ENCODE measurements at places on chromosomes 4 and X. TPM values are rescaled to one million over a fixed set of nuclear protein-coding genes. Genes with fewer than 3 reads are reported as not detected.

QRFPR gene
- total RNA-seq: not detected

NAP1L2 gene
- total RNA-seq: 0.29 TPM

ARL13A gene
- total RNA-seq: not detected

FAM47C gene
- not detected for total RNA-seq

ADGRG4 gene
- total RNA-seq: not detected

CT83 gene
- total RNA-seq: not detected

TCP11X1 gene
- total RNA-seq: not detected

DRP2 gene
- 0.22 TPM for total RNA-seq

LINC00632 gene
- 5.3 TPM for total RNA-seq

TCEAL5 gene
- not detected for total RNA-seq

PAGE4 gene
- not detected for total RNA-seq

RRH gene
- total RNA-seq: 0.14 TPM

HSFX1 gene
- total RNA-seq: 0.29 TPM

TBC1D8B gene
- total RNA-seq: 10.6 TPM

BEND2 gene
- total RNA-seq: not detected

RNF128 gene
- total RNA-seq: 11.0 TPM

HSD17B13 gene
- total RNA-seq: 0.22 TPM

SLC6A14 gene
- total RNA-seq: not detected

MSX1 gene
- total RNA-seq: 3.3 TPM

ERCC6L gene
- under 0.01 TPM for total RNA-seq

PPP4R3C gene
- total RNA-seq: not detected

DCAF4L1 gene
- total RNA-seq: under 0.01 TPM

UGT2B10 gene
- total RNA-seq: not detected

CORIN gene
- total RNA-seq: under 0.01 TPM

SPANXB1 gene
- not detected for total RNA-seq

MAGEA9B gene
- total RNA-seq: not detected

PCDH7 gene
- 2.2 TPM for total RNA-seq

AADAT gene
- 6.3 TPM for total RNA-seq

Data from placental pericyte (primary cell).